ENCODE measurements at places on chromosomes 11 and 22. TPM values are rescaled to one million over a fixed set of nuclear protein-coding genes. Genes with fewer than 3 reads are reported as not detected.

Gene SNX32
- 1.2 TPM for total RNA-seq

GRCh38 chr11:1650034-1650917 lies 20.7 kb downstream of the KRTAP5-5 start:
- H3K4me3 ChIP-seq, result no peak overlapping the region
- no peaks in the 10 kb centered on the region for H3K4me1 ChIP-seq
- H3K36me3 ChIP-seq, result no peaks in the 10 kb centered on the region
- no peak overlapping the region for H3K27ac ChIP-seq
- H3K27me3 ChIP-seq, result peaks cover 10% of the 10 kb centered on the region
- DNase-seq, result no peak

DNA sequence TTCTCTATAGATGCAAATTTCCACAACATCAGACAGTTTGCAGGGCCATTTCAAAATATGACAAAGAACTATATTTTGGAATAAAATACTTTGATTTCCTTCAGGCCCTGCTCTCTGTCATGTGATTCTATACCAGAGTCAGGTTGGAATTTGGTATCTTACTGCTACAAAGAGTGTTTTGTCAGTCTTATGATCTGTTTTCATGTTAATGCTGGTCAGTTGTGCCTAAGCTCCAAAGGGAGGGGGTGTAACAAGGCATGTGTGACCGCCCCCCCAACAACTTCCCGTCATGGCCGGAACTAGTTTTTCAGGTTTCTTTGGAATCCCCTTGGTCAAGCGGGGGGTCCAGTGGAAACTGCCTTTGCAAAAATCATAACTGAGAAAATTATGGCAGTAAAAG lies 15.1 kb downstream of the C11orf96 start:
- peaks cover 5% of the 10 kb centered on the region for H3K27me3 ChIP-seq
- no peaks in the 10 kb centered on the region for H3K36me3 ChIP-seq

GRCh38 chr11:87179621-87180020 lies 141.9 kb downstream of the TMEM135 start:
- no peak overlapping the region for H3K27ac ChIP-seq
- peaks cover 15% of the 10 kb centered on the region for H3K36me3 ChIP-seq
- H3K4me1 ChIP-seq, result no peaks in the 10 kb centered on the region
- H3K27me3 ChIP-seq, result no peaks in the 10 kb centered on the region
- H3K4me3 ChIP-seq, result no peak overlapping the region

GRCh38 chr11:108775324-108775723 lies 110.5 kb downstream of the DDX10 start:
- peaks cover 24% of the 10 kb centered on the region for H3K36me3 ChIP-seq
- DNase-seq, result no peak
- H3K4me1 ChIP-seq, result peaks cover 5% of the 10 kb centered on the region
- H3K4me3 ChIP-seq, result no peak overlapping the region
- no peaks in the 10 kb centered on the region for H3K27me3 ChIP-seq

Gene HTATIP2
- total RNA-seq, result 48.3 TPM

Data from activated CD4-positive, alpha-beta T cell treated with anti-CD3 and anti-CD28 coated beads, Interleukin-2, amount 10 ng/mL, durations not matched to agents 24 days and 14 days (primary cell).